ENCODE measurements at places on chromosomes 3 and 15.

GRCh38 chr15:90946941-90947576, 7.6 kb upstream of the RCCD1 start:
- no peak for DNase-seq

- DNase-seq = no peak
These were observed 10.2 kb upstream of the KLF15 start for GRCh38 chr3:126367316-126367805.

GRCh38 chr3:122967356-122967755, 60.2 kb downstream of the SEMA5B start:
- DNase-seq = no peak

DNA sequence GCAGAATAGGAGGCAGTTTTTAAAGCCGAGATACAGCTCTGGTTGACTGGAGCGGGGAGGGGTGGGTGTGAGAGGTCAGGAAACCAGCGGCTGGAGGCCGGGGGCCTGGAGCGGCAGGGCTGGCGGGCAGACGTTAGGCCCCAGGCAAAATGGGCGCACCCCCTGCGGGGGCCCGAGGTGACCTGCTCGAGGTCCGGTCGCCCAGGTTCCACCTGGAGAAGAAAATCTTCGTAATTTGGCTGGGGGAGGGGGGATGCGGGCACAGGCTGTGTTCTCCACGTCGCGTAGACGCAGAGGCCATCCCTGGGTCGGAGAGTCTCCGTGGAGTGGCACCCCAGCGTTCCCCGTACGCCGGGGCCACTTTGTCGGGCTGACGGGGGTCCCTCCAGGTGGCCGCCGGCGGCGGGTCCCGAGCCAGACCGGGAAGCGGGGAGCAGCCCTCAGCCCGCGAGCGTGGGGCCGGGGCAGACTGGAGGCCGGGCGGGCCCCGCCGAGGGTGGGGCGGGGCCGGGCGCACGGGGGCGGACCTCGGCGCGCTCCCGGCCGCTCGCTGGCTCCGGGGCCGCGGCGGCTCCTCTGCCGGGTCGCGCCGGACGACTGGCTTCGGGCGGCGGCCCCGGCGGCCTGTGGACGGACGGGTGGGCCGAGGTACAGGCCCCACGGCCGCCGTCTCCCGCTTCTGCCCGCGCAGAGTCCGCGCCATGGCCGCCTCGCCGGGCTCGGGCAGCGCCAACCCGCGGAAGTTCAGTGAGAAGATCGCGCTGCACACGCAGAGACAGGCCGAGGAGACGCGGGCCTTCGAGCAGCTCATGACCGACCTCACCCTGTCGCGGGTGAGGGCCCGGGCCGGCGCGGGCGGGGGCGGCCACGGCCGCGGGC, at the start of gene CRTC3:
CRTC3 (plus strand) TSS at position 553 of the 879 bp plus-strand sequence; CDS start at position 702, 149 bp downstream.
- peak; percentile 79 for DNase-seq

- no peak for DNase-seq
These were observed 142.7 kb downstream of the THRB start for GRCh38 chr3:24351779-24352469.

GRCh38 chr3:130894130-130894985, 474 bp downstream of the ATP2C1 start:
- DNase-seq = peak; percentile 43

GRCh38 chr3:195900436-195901355, 7.7 kb downstream of the TNK2 start:
- peak; percentile 89 for DNase-seq

GRCh38 chr3:186315581-186316354, 46.3 kb downstream of the DGKG start:
- DNase-seq = no peak

DNA sequence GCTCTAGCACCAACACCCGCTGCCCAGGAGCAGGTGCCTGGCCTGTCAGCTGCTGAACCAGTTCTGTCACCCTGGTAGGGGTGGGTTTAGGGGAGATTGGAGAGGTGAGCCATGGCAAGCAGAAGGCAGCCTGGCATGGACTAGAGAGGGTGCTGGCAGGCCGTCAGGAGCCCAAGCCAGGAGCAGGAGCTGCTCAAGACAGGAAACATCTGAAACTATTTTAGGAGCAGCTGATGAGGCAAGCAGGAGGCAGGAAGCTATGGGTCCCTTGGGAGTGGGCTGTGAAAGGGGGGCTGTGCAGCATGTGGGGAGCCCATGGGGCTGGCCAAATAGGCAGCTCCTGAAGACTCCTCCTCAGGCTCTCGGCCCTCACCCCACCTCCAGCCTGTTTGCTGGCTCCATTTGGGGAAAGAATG, 2.3 kb downstream of the INKA1 start:
- peak; percentile 54 for DNase-seq

- DNase-seq = no peak
These were observed 212.2 kb upstream of the TP63 start for GRCh38 chr3:189419038-189419437.

DNA sequence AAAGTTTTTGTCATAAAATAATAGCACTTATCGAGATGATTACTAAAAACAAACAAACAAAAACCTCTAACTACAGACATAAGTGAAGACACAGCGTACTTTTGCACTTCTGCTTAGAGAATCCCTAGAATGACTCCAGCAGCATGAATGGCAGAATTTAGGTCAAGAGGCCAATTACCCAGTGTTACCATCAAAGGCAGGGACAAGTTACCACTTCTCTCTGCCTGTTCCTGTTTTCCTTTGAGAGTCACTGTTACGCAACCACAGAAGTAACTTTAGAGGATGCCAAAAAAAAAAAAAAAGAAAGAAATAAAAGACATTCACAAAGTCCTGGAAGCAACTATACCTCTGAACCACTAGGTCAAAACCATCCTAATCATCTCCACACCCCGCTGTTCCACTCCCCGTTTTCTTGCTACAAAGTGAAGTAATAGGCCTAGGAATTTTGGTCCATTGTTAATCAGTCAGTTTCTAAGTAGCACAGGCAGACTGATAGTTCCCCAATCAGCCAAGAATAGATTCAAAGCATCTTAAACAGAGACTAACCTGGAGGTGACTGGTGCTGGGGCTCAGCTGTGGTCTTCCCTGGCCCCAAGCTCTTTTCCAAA, 41.9 kb downstream of the FMN1 start:
- peak; percentile 79 for DNase-seq

GRCh38 chr3:110062716-110063115, 725.4 kb upstream of the DPPA4 start:
- no peak for DNase-seq

DNA sequence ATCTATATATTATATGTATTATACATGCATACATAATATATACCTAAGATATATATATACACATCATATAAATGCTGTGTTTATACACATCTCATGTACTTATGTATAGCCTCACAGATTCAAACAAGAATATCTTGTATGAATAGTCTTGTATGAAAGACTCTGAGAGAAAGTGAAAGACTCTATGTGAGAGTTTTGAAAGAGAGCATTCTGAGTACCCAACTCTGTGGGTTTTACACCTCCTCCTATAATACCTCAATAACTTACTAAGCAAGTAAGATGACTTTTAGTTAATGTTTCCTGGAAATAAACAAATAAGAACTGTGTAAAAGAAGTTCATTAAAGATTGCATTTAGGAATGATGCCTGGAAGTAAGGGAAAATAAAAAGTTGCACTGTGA, 108.1 kb upstream of the GMNC start:
- no peak for DNase-seq

DNA sequence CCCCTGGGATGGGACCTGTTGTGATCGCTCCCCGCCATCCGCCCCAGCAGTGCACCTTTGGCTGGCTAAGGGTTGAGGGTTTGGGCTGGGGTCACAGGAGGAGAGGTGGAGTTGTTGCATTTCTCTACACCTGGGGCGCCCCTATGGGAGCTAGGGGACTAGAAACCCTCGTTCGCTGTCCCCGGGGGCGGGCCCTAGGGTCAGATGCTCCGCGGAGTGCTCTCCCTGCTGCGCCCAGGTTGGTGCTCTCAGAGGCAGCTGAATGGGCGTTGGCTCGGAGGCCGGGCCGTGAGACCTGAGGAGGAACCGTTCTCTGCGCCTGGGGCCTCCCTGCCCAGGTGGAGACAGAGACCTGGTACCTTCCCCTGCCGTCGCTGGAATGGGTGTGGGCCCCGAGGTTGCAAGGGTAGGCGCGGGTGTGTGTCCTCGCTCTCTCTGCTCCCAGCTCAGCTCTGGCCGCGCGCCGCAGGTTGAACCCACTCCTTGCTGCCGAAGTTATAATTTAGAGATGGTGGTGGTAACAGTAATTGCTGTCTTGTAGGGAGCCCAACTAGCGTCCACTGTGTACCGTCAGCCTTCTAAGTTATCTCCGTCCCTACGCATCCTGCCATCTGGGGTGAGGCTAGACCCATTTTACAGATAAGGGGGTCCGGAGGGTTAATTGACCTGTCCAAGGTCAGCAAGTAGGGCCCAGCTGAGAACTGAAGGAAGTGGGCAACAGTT, 965 bp downstream of the FLNB start:
- DNase-seq = no peak

GRCh38 chr3:10395196-10395595, 74.3 kb upstream of the SEC13 start:
- no peak for DNase-seq

GRCh38 chr15:72005483-72005882, 112.5 kb downstream of the MYO9A start:
- DNase-seq = no peak

DNA sequence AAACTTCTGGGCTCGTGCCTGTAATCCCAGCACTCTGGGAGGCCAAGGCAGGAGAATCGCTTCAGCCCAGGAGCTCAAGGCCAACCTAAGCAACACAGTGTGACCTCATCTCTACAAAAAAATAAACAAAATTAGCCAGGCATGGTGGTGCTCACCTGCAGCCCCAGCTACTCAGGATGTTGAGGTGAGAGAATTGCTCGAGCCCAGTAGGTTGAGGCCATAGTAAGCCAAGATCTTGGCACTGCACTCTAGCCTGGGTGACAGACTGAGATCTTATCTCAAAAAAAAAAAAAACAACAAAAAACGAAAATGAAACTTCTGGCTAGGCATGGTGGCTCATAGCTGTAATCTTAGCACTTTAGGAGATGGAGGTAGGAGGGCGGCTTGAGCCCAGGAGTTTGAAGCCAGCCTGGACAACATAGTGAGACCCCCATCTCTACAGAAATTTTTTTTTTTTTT, 53.7 kb downstream of the PIK3CB start:
- DNase-seq = peak; percentile 87

GRCh38 chr15:49328941-49329340, 94.1 kb upstream of the FGF7 start:
- DNase-seq = no peak

- peak; percentile 15 for DNase-seq
These were observed 11.0 kb downstream of the SHOX2 start for GRCh38 chr3:158095111-158095813.

- DNase-seq = no peak
These were observed 113.6 kb upstream of the SNTN start for GRCh38 chr3:63538919-63539318.

- DNase-seq = peak; percentile 79
These were observed 104.9 kb downstream of the TPRG1 start for GRCh38 chr3:189276444-189277219.

DNA sequence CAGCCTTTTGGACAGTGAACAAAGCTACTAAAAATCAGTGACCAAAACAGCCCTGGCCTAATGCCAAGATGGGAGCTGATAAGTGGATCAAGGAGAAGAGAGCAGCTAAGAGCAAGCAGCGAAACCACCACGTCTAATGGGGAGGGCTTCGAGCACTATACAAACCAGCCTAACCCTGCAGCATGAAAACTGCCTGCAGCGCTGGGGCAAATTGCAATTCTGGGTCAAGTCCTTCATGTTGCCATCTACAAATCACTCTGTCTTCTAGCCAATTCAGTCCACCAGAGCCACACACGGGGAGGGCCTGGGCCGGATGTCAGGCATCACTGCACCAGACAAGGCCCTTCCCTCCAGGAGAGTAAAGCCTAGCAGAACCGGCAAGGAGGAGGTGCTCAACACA, 30.5 kb upstream of the SPATA12 start:
- no peak for DNase-seq

- peak; percentile 67 for DNase-seq
These were observed 151.3 kb upstream of the SLITRK3 start for GRCh38 chr3:165347526-165347925.

- no peak for DNase-seq
These were observed 303.2 kb downstream of the TIGIT start for GRCh38 chr3:114597012-114597411.

- no peak for DNase-seq
These were observed 706.6 kb downstream of the SI start for GRCh38 chr3:164371681-164372080.

DNA sequence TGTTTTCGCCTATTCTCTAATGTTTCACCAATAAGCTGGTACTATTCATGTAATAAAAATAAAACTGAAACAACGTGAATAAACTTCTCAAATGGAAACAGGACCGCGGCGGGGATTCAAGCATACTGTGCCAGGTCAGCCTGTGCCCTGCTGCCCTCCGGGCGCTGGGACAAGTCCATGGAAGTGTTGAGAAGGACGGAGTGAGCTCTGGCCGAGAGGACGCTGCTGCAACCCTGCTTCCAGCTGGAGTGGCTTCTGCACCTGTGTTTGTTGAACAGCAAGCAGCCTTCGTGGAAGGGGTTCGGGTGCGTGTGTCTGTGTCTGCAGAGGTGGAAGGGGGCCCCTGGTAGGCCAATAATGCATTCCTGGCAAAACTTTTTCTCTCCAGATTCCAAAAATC, 50.0 kb upstream of the PCSK6 start:
- no peak for DNase-seq

- no peak for DNase-seq
These were observed 41.6 kb upstream of the IL20RB start for GRCh38 chr3:136916223-136916622.

DNA sequence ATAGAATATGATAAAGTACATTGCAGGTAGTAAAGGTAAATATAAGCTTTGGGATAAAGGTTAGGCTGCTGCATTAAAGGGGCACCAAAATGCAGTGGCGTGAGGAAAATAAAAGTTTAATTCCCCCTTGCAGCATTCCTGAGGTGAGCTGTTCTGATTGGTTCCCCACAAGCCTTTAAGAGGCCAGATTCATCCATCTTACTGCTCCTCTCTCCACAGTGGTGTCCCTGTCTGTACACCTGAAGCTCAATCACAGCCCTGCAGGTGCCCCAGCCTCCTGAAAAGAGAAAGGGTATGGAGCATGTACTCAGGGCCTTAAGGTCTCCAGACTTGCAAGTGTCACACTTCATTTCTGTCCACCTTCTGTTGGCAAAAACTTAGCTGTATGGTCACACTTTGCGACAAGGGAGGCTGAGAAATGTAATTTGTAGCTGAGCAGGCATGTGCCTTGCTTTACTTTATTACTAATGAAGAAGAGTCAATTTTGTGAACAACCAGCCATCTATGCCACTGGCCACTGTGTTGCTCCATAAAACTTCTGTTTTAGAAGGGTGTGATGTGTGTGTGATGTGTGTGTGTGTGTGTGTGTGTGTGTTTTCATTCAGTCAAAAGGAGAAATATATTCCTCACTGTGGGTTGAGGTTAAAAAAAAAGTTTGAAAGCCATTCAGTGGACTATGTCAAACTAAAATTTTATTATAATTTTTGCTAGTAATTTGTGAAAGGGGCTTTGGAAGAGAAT, 12.8 kb downstream of the LACTB start:
- DNase-seq = no peak

GRCh38 chr15:37339856-37340255, 239.5 kb upstream of the MEIS2 start:
- no peak for DNase-seq

- DNase-seq = no peak
These were observed 15.1 kb downstream of the MYO5C start for GRCh38 chr15:52280326-52281084.

- no peak for DNase-seq
These were observed 185.6 kb downstream of the PLCL2 start for GRCh38 chr3:17070161-17070959.
